Renal cortical epithelial cell (primary cell): ENCODE measurements at places on chromosomes 2 and 18.
A peak's percentile ranks its signal among the peaks of the same experiment; 100 is the strongest.

DNA sequence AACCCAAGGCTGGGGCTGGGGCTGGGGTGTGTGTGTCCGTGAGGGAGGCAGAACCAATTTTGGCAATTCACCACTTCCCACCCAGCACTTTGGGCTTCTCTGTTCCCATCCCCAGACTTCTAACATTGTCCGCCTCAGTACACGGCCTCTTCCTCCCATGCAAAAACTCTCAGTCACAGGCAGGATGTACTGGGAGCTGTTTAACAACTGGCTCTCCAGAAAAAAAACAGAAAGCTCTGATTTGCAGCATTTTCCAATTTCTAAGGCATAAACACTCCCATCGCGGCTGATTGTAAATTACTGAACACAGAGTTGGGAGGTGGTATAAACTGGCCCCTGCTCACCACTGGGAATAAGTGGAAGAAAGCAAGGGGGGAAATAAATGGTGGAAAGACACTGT lies 73.1 kb upstream of the MAP4K3 start:
- no peak for DNase-seq

DNA sequence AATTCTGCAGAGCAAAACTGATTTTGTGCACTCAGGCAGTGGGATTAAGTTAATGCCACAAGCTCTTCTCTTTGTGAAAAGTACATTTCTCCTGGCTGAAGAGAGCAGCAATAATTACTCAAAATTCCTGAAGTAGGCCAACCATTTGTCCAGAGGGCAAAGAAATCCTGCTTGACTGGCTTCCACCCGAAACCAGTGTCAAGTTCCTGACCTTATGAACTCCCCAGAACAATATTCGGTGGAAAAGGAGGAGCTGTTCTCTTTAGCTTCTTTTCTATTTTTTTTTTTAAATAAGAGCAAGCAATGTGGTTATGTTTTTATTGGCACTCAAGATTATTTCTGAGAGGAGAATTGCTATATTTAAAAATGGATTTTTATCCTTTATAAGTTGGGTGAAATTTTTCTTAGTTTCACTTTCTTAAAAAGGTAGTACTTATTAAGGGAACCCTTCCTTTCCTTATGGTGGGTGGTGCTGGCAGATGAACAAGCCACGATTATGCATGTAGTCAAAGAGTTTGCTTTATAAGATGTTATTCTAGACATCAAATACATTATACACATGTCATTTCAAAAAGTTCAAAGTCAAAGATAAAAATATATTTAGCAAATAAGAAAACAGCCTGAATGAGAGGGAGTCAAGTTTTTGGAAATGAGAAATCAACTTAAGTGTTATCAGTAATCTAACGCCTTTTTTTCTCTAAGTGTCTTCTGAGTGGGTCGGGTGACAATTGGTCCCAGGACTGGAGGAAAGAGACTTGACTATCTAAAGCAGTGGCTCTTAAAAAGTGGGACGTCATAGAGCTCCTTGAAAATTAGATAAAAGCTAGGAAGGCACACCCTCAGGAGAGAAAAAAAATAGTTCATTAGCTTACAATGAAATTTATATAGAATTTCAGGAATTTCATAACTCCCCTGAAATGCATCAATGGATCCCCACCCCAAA lies 194.5 kb downstream of the IKZF2 start:
- peak; percentile 58 for DNase-seq

DNA sequence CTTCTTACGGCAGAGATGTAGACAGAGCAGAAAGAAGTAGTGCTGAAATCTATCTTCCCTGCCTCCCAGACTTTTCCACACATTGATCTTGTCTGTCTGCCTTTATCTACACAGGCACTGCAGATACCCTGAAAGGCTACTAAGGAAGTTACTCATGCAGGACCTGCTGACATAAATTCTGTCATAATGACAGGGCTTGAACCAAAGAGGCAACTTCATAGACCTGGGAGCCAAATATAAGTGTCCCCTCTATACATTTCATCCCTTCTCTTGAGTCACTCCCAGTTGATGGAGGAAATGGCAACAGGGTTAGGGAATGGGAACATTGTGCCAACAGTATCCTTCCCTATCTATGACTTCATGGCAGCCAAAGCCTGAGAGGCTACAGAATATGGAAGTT lies 157.5 kb downstream of the TNS1 start:
- no peak for DNase-seq

DNA sequence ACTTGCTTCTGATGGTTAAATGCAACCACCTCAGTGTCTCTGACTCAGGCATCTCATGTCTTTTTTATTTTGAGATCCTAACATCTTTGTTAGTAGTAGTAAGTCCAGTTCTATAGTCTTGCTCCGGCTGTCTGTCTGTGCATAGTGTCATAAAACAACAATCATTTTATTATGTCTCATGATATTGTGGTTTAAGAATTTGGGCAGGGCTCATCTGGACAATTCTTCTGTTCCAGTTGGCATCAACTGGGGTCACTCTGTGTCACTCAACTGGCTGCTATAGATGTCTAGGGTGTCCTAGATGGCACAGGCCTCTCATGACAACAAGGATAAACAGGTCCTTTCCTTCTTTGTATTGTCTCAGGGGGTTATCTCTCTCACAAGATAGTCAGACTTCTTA lies 299.6 kb upstream of the ZNF521 start:
- no peak for DNase-seq

- DNase-seq: no peak
Measured at GRCh38 chr2:54641988-54642387, 81.5 kb upstream of the EML6 start.

DNA sequence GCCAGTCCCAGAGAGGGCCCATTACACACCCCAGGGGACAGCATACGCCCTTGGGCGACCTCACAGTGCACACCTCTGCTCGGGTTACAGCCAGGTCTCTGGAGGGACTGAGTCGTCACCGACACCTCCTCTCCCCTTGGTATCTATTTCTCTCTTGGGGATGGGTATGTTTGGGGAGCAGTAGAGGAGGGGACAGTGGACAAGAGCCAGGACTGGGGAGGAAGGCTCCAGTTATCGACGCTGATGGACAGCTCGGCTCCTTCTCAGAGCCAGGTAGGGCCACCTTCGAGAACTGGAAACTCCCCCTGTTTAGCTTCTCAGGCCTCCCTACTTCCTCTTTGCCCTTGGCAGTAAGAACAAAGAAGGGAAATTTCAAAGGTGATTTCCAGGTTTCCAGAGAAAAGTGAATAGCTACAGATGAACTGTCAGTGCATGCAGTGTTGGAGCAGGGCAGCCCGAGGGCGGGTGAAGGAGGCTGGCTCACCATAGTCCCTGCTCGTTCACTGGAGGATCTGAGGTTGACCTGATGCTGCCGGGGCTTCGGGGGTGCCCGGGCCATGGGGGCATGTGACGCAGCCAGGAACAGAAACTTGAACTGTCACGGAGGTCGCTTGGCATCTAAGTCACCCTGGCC lies 4.4 kb upstream of the SEMA4C start:
- DNase-seq: no peak

- no peak for DNase-seq
Measured at GRCh38 chr2:117631152-117631945, 183.1 kb upstream of the DDX18 start.
